ENCODE measurements at places on chromosomes 12 and 14.

GRCh38 chr12:48985475-48985897 lies 7.4 kb downstream of the WNT1 start:
- no peak for DNase-seq

GRCh38 chr12:108080363-108080762 lies 48.7 kb upstream of the WSCD2 start:
- no peak for DNase-seq

DNA sequence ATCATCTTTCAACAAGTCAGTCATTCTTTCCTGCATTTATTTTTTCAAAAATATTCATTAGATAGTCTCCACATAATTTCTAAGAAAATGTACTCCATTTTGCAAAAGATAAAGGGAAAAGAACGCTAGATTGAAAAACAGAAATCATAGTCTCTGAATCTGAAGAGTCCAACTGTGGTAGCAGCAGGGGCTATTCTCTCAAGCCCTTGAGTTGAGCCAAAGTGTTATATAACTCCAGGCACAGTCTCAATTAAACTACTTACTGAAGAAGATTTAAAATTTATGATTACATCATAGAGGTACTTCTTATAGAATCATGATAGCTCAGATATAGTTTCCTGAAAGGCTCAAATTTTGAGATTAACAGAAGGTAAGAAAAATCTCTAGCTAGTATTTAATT lies 5.8 kb downstream of the LDHB start:
- no peak for DNase-seq

DNA sequence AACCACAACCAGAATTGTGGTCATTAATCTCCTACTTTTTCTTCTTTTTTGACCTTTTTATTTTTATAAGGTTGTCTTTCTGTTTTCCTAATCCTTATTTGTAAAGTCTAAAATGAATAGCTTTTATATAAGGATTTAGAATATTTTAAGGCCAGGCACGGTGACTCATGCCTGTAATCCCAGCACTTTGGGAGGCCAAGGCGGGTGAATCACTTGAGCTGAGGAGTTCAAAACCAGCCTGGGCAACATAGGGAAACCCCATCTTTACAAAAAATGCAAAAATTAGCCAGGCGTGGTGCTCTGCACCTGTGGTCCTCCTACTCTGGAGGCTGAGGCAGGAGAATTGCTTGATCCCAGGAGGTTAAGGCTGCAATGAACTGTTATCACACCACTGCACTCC lies 55.1 kb downstream of the IFT81 start:
- no peak for DNase-seq

DNA sequence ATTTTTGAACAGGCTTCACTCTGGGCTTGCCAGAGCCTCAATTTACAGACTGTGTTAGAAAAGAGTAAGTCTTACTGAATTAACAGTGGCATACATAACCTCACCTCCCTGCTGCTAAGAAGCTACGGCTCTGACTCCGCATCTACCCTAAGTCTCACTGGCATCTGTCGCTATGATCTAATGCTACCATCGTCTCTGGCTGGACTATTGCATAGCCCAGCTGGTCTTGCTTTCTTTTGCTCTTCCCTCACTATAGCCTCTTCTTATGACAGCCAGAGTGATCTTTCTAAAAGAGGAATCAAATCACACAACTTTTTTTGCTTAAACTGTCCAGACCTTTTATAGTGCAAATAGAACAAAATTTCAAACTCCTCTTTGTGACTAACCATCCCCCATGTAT lies 81.1 kb downstream of the SLC24A4 start:
- DNase-seq: no peak

DNA sequence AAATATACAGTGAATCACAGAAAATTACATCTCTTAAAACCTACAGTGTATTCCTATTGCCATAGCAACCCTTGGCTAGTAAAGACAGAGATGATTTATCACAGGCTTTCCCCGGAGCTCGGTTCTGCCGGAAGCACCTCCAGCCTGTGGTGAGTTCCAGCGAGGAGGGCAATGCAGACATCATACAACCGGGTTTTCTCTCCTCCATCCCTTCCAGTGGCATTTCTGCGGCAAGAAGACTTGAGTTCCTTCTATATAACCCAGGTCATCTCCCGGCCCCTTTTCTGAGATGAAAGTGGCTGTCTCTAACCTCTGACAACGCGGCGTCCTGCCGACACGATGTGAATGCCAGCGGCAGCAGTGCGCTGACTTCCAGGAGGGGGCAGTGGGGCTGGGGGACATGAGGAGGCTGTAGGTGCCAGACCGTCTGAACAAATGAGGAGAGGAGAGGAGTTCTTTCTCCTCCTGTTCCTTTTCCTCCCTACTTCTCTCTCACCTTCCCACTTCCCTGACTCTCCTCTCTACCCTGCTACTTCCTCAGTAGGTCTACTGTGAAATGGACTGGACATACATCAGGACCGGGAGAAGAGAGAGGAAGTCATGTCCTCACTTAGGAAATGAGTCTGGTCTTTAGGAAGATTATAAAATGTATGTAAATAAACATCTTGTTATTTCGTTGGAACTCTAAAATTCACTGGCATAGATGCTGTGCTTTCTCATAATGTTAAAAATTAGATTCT lies 68.6 kb upstream of the MAX start:
- peak; percentile 66 for DNase-seq

GRCh38 chr12:115756804-115757203 lies 520.7 kb downstream of the MED13L start:
- no peak for DNase-seq

DNA sequence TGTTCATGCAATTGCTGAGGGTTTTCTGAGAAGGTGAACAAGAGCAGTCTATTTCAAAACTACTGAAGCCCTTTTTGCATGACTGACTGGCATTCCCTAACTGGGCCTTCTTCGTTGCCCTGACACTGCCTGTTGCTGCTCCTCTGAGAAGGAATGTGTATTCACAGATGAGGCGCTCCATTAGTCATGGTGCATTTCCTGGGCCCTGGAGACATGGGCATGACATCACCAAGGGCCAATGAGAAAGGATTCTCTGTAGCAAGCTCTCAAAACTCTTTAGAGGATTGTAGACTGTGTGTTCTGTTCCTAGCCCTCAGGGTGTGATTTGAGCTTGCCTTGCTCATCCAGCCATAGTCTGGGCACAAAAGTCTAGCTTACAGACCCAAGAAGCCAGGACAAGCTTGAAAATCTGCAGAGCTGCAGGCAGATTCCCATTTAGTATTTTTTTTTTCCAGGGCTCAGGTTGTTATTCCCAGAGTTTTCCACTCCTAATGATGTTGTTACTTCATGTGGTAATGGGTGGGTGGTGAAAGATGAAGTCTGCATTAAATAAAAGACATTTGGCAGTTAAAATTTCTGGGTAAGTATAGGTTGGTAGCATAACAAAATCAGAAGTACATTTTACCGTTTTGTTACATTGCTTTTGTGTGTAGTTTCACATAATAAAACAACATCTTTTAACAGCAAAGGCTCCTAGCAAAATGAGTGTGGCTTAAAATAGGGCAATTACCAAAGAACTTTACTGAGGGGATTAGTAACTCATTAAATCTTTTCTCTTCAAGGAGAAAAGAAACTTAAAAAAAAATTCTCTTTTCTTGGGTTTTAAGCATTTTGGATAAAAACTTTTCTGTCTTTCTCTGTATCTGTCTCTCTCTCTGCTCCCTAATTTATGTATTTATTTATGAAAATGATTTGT lies 318.4 kb downstream of the RAD51B start:
- DNase-seq: peak; percentile 70

GRCh38 chr14:82759656-82760055 lies 1226.0 kb upstream of the SEL1L start:
- no peak for DNase-seq

- no peak for DNase-seq
Measured at GRCh38 chr14:72986214-72986613, 40.7 kb downstream of the ZFYVE1 start.

- DNase-seq: no peak
Measured at GRCh38 chr14:74792249-74793039, 29.3 kb downstream of the YLPM1 start.

DNA sequence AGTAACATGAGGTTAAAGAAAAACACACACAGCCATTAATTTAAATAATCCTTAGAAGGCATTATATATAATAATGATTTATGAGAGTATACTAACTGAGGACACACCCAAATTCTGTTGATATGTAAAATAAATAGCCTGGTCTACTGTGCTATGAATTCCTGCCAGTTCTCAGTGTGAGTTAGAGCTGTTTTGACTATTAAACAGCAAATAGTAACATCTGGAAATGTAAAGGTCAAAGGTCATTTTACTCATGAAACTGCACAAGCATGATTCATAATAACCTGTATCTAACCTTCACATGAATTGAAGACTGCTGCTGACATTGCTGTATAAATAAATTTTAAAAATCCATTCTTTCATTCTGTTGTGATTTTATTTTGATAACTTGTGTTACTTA lies 966.7 kb downstream of the SLC6A15 start:
- no peak for DNase-seq

DNA sequence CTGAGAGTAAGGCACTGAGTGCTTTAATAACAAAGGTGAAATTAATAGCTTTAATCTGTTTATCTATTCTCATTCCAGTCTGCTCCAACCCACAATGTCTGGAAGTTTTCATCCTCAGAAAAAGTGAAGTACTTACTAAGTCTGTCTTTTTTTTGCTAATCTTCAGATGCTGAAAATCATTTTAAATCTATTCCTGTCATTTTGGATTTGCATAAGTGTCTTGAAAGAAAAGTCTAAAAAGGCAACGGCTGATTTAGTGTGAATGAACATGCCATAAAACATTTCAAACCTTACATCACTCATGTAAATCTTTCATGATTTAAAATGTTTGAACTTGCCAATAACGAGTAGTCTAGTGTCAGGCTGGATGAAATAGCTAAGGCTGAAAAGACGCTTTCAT lies 685.6 kb downstream of the RPS29 start:
- no peak for DNase-seq

DNA sequence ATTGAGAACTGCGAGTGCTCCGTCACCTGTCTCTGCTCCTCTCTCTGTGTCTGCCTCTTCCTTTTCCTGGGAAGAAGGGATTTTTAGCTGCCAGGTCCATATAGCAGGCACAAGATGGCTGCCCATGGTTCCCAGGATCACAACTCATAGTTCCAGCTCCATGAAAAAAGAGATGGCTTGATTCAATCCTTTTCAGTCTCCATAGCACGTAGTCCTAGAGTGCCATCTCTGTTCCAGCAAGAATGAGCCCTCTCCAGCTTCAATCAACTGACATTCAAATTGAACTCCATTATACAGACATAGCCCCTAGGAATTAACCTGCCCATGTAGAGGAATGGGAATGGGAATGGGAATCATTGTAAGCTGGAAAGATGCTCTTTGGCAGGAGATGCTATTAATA lies 34.7 kb upstream of the RTRAF start:
- DNase-seq: no peak

DNA sequence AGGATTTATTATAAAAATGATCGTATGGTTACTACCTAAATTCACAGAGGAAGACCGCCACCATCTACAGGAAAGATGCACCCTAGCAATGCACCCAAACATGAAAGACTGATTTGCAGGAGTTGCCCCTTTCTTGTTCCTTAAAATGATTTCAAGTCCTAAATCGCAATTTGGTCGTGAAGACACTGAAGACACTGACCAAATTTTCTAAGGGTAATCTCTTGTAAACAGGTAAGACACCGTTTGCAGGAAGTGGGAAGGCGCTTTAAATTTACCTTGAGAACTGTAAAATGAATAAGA lies 1.0 kb downstream of the SOS2 start:
- no peak for DNase-seq

DNA sequence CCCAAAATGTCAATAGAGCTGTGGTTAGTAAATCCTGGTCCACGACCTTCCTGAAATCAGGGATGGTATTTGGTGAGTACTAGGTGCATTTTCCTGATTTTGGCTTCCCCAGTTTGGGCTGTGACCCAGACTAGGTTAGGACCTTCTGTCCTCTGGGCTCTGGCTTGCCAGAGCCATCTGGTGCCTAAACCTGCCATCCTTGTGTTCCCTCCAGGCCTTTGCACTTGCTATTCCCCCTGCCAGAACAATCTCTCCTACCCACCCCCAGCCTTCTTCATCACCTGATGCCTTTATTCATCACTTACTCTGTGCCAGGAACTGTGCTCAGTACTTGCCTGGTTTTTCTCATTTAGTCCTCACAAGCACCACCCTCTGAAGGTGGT lies 216.7 kb downstream of the RBM19 start:
- no peak for DNase-seq

- no peak for DNase-seq
Measured at GRCh38 chr14:29643433-29644211, 284.0 kb downstream of the PRKD1 start.

DNA sequence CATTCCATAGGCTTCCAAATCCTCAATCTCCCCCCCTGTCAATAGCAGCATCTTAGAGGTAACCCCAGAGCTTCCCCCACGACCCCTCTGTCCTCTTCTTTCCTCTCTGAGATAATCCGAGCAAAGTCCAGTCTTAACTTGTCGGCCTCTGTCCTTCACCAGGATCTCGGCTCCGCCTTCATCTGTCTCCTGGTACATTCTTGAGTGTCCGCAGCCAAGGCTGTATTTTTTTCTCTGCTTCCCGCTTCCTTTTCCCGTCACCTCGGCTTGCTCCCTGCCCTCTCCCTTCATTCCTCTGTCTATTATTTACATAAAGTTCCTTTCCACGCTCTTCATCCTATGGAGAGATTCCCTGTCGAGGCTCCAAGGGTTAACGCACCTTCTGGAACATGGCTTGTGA lies 153.9 kb upstream of the GSC start:
- no peak for DNase-seq

GRCh38 chr12:12586879-12587675 lies 24.4 kb upstream of the DUSP16 start:
- no peak for DNase-seq

DNA sequence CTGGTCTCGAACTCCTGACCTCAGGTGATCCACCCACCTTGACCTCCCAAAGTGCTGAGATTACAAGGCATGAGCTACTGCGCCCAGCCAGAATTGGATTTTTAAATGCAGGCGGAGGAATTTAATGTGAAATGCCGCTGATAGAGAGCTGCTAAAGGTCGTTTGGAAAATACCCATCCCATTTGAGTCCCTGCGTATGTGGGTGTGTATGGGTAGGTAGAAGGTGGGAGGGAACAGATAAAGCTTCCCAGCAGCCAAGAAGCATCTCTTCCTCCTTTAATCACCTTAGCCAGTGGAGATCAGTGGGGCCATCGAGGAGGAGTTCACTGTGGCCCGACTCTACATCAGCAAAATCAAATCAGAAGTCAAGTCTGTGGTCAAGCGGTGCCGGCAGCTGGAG lies 16.2 kb upstream of the PIP4K2C start:
- DNase-seq: no peak

Data from putamen (tissue), 1 donor.